ENCODE measurements at places on chromosomes 16 and 17.
A peak's percentile ranks its signal among the peaks of the same experiment; 100 is the strongest.

GRCh38 chr17:76139801-76140660 lies 1.0 kb downstream of the FOXJ1 start:
- no peak for DNase-seq

DNA sequence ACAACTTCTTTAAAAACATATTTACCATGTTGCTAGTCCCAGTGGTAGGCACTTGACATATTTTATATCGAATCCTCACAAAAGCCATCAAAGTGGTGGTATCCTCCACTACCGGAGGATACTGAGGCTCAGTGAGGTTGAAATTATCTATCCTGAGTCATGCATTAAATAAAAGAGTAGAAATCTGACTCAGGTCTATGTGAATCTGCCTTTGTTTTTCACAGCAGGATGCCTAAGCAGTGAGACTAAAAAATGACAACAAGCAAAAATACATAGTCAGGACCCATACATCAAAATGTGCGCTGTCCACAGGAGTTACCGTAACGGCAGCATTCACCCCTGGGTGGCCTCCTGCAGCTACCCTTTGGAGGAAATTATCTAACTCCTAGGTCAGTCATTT lies 17.7 kb downstream of the BRD7 start:
- peak; percentile 48 for DNase-seq

DNA sequence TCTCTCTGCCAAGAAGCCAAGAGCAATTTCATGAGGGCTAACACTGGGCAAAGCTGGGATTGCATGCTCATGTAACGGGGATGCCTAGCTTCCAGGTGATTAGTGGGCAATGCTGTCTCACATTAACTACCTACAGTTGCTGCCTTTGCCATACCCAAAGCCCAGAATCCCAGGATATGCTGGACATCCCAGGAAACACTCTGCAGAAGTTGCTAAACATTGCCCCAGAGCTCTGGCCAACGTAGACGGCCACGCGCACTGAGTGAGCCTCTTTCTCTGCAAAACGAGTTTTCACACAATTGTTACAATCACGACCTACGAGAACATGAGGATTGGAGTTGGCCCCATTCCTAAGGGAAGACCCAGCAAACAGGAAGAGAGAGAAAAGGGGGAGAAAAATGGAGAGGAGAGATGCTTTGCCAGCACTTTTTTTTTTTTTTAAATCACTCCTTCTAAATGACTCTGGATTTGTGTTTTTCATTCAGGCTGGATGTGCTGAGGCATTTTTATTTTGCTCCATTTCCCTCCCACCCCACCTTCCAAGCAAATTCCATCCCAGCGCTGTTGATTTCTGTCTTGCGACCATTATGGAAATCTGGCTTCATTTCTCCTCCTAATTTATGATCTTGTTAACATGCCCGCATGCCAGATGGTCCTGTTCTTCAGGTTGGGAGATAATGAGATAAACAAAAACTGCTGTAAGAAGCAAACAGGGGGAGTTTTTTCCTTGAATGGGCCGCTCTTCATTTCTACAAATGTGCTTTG lies 112.8 kb upstream of the DNAH9 start:
- no peak for DNase-seq

DNA sequence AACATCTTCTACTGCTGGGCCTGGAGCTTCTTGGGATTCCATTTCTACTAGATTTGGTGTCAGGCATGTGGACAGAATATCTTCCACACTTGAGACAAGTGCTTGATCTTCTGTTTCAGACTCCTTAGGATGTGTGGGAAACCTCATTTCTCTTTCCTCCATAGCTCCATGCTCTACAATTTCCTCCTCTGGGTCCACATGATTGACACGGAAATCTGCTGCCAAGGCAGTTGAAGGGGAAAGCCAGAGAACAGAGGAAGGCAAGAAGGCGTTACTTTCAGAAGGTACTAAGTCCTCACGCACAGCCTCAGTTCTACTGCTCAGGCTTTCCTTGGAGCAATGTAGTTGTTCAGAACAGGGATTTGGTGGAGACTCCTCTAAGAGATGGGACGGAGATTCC lies 6.6 kb downstream of the SPAG5 start:
- no peak for DNase-seq

DNA sequence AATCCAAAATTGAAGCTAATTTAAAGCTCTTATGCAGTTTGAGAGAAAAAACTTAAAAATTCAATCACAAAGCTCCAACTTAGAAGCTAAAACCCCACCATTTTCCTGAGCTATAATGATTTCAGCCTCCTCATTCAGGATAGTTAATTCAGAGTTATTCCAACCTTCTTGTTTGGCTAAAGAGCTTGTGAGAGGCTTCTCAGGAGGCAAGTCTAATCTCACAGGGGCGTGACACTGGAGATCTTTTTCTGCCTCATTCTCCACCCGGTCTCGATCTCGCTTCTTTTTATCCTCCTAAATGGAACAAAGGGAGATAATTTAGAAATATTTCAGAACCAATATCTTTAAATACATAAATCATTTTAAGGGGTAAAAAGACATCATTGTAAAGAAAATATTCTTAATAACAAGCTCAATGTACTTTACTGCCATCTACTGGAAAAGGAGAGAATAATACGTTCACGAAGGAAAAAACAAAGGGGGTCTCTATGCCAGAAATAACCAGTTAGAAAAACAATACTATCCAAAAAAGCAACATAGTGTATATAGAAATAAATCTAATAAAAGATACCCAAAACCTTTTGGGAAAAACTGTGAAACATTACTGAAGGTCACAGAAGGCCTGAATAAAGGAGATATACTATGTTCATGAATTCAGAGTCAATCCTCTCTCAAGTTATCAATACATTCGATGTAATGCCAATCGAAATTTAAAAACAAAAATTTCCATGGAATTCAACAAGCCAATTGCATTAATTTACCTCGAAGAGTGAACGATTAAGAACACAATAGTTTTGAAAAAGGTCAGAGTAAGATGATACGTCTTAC lies 13.9 kb downstream of the BRD7 start:
- DNase-seq: no peak

DNA sequence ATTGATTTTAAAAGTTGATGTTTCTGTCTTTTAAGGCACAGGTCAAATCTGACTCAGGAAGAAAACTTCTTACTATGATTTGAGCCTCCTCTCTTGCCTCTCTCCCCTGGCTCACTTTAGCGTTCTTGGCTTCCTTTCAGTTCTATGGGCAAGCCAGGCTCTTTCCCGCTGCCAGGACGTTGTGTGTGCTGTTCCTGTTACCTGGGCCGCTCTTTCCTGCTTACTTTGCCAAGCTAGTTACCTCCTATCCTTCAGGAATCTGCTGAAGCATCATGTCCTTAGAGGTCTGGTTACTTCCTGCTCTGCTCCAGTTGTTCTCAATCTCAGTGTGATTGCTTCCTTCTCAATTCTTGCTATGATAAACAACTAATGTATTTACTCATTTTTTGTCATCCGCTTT lies 1108.5 kb upstream of the EEF2KMT start:
- no peak for DNase-seq

DNA sequence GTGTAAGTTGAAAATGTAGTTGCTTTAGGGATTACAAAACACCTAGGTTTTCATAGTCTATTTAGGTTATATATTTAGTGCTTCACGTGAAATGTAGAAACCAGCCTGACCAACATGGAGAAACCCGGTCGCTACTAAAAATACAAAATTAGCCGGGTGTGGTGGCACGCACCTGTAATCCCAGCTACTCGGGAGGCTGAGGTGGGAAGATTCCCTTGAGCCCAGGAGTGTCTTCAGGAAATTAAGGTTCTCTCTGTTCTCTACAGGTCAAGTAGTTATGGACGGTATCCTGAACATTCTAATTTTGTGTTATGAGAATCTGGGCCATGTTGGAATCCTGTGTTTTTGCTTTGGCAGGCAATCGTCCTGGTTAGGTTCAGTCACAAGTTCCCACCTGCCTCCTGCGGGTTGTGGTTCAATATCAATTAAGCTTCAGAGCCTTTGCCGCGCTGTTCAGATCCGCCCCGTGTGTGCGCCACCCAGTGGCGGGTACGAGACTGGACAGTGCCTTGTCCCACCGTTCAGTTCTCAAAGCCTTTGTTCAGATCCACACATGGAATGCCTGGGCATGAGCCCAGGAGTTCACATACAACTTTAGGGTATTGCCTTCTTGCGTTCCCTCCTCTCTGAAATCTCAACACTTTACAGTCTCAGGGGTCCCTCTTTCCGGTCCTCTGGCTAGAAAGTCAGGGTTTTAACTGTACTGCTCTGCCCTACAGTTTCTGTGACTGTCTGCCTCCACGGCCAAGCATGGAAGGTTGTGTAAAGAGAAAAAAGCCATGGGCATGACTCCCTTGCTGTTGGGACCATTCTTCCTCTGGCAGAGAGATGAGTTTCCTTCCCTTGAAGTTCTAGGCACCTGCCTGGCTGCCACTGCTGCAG lies 41.7 kb downstream of the HEATR6 start:
- DNase-seq: peak; percentile 51

- DNase-seq: no peak
These were observed 8.6 kb downstream of the ATP2A3 start for GRCh38 chr17:3955673-3955988.

GRCh38 chr16:73565263-73565662 lies 517.3 kb upstream of the ZFHX3 start:
- DNase-seq: no peak

All from astrocyte of the cerebellum (primary cell).